ENCODE measurements at places on chromosomes 13 and 19.
A peak's percentile ranks its signal among the peaks of the same experiment; 100 is the strongest.

DNA sequence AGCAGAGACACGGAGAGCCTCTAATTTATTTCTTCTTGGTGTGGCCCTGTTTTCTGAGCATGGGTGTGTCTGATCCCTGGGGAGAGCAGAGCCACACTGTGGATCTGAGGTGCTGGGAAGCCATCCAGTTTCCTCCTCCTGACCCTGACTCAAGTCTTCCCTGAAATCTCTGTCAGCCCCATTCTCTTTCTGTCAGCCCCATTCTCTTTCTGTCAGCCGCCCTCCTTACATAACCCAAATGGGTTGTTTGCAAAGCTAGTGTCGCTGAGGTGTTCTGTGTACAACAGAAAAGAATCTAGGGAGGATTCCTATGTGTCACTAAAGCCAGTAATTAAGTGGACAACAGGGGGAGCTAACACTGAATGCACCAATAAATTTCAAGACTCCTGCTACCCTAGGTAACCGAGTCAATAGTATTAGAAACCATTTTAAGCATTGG is 50.2 kb downstream of the LRCH1 start:
- no peak for DNase-seq

DNA sequence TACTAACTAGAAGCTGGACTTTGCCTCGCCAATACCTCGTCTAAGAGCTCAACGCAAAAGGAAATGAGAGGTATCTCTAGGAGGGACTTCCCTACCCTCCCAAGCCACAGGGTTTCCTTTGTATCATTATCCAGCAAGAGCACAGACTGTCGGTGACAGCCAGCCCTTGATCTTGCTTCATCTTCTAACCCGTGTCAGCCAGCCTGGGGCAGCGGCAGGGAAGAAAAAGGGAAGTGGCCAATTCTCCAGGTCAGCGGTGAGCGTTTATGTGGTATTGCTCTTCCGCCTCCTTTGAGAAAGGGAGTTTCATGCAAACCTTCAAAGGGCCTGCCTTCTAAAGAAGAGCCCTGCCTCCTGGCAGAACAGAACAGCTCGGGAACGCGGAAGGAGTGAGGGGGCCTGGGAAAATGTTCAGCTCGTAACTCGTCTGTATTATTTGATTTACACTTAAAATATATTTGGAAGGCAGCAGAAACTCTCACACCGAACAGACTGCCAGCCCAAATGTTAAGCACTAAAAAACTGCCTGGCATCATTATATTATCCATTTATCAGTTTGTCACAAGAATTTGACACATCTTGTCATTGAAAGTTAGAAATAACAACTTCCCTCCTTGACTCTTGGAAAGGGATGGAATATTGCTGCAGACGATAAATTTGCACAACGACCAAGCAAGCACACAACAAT is 41.8 kb downstream of the EFNB2 start:
- no peak for DNase-seq

GRCh38 chr19:54271106-54271505 is 9.8 kb downstream of the LILRB2 start:
- DNase-seq: no peak

DNA sequence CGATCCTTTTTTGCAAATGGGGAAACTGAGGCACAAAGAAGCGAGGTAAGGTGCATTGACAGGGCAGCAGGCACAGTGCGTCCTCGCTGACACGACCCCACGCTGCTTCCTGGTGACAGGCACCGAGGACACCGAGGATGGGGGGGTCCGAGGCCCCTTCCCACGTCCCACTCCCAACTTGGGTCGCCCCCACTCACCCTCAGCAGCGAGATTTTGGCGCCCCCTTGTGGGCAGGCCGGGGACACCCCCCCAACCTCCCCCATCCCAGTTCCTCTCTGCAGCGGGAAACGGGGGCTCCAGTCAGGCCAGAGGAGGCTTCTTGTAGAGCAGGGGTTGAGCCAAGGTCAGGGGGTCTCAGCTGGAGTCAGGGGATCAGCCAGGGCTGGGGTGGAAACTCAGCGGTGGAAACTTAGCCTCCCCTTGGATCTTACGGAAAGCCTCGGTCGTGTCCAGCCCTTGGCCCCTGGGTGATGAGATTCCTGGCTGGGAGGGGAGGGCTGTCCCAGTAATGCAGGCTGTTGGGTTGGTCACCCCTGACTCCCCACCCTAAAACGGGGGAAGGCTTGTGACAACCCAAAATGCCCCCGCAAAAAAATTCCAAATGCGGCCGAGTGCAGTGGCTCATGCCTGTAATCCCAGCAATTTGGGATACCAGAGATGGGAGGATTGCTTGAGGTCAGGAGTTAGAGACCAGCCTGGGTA is 8.2 kb downstream of the SMIM24 start:
- DNase-seq: no peak

GRCh38 chr13:48574041-48574796 is 41.3 kb upstream of the RCBTB2 start:
- DNase-seq: no peak

- no peak for DNase-seq
Observed at GRCh38 chr13:50650592-50651504, 192.6 kb downstream of the DLEU7 start.

GRCh38 chr13:106369858-106370257 is 165.6 kb downstream of the EFNB2 start:
- no peak for DNase-seq

DNA sequence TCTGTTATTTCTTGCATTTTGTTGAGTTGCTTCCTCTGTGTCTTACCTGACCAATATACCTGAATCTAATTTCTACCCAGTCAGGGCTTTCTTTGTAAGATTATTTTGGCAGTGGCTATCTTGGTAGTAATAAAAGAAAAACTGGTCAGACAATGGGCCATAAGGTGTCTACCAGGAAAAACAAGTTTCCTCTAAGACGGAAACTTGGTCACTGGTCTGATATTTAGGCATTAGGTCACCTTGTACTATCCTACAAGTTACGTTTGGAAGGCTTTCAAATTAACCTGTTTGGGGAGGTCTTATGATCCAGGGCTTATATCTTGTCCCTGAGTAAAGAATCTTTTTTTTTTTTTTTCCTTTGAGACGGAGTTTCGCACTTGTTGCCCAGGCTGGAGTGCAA is 9.2 kb downstream of the ZNF823 start:
- no peak for DNase-seq

DNA sequence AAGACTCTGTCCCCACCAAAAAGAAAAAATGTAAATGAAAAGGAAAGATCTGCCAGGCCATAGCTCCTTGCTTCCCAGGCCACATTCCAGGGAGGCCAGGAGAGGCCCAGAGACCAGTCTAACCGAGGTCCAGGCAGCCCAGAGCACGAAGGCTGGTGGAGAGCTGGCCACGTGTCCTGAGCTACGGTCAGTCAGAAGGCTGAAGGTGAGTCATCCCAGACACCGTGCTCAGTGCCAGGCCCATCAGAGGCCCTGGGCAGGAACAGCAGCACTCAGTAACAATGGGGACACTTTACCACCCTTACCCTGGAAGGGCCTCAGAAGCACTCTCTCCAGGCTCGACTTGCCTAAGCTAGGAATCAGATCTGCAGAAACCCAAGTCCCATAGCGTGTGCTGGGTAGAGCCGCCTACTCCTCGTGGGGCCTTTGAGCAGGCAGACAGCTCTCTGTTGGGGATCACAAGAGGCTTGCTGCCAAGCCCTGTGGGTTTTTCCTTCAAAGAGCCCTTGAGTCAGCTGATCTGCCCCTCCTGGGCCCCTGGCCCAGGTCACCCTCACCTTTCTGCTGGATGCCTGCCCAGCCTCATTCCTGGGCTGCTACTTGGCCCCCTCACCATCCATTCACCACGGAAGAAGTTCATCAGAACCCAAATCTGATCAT is 11.6 kb upstream of the DNMT1 start:
- no peak for DNase-seq

GRCh38 chr13:85298387-85298924 is 500.8 kb downstream of the SLITRK6 start:
- DNase-seq: no peak

DNA sequence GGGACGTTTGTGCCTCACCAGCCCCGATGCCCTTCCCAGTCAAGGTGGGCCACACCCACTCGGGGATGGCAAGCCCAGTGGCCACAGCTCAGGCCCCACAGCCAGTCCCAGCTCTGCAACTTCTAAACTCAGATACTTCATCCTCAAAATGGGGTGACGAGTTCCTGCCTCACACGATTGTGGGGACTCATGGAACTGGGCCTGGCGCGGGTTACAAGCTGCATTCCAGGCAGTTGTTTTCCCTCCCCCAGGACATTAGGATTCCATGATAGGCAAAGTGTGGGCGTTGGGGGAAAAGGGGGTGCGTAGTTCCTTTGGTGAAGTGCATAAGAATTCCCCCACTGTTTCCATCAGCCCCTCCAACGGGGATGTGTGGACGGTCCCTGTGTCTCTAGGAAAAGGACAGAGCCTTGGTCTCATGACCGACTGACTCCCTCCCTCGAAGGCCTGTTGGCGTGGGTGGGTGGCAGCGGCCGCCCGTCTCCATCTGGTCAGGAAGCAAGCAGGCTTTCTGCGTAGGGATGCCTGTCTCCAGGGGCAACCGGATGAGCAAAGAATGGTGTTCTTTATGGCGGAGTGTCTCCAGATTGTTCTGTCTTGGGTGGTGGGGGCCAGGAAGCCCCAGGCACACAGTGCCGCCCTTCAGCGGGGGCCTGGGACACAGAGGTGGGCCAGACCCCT is 21.1 kb upstream of the NPAS1 start:
- DNase-seq: no peak

DNA sequence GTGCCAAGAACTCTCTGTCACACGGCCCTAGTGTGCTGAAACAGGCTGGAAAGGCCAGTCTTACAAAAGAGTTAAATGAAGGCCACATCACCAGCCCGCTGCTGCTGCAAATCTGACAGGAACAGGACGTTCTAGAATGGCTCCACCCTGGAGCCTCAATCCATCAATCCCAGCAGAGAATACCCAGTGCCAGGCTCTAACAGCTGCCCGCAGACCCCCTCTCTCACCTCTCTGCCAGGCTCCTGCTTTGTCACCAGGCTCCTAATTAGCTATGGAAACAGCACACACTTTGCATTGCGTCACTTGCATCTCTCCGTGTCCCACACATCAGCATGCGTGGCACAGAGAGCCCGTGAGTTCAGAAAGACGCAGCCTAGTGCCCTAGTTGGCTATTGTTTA is 314.1 kb downstream of the FOXO1 start:
- no peak for DNase-seq

- no peak for DNase-seq
Observed at GRCh38 chr13:31866099-31866498, 126.8 kb downstream of the RXFP2 start.

DNA sequence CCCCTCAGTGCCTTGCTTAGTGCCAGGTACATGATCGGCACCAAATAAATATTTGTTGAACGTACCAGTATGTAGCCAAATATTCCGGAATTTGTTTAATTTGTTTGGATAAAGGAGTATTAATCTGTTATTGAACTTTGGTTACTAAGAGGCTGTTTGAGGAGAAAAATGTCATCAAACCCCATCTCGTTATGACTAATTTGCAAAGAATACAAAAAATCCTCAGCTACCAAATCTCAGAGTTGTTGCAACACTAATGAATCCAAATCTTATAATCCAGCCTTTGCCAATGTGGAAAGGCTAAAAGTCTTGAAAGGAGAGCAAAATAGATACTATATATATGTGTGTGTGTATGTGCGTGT is 79.5 kb downstream of the KLF5 start:
- DNase-seq: no peak

GRCh38 chr13:111626371-111627305 is 306.2 kb downstream of the TEX29 start:
- DNase-seq: peak; percentile 95

- no peak for DNase-seq
Observed at GRCh38 chr19:42153672-42154433, 21.6 kb upstream of the POU2F2 start.

GRCh38 chr13:30696278-30697176 is 38.8 kb upstream of the ALOX5AP start:
- no peak for DNase-seq

DNA sequence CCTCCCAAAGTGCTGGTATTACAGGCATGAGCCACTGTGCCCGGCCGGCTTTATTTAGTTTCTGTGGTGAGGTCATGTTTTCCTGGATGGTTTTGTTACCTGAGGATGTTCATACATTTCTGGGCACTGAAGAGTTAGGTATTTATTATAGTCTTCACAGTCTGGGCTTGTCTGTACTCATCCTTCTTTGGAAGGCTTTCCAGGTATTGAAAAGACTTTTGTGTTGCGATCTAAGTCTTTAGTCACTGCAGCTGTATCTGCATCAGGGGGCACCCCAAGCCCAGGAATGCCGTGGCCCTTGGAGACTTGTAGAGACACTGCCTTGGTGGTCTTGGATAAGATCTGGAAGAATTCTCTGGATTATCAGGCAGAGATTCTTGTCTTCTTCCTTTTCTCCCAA is 12.8 kb downstream of the BLOC1S3 start:
- no peak for DNase-seq

DNA sequence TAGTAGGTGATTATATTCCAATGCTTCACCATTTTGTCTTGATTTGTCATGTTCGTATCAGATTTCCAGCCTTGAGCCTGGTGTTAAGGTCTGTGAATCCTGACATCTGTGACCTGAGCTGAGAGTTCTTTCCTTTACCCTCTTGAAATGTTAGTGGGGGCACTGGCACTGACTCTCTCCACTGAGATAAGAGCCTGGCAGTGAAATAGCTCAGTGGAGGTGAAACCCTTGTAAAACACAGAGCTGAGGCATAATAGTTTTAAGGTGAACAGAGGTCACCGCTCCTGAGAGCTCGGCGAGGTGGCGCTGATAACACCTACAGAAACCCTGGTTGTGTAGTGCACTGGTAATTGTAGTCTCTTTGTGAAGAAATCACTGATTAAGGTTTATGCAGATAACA is 748.2 kb downstream of the DIAPH3 start:
- DNase-seq: no peak

DNA sequence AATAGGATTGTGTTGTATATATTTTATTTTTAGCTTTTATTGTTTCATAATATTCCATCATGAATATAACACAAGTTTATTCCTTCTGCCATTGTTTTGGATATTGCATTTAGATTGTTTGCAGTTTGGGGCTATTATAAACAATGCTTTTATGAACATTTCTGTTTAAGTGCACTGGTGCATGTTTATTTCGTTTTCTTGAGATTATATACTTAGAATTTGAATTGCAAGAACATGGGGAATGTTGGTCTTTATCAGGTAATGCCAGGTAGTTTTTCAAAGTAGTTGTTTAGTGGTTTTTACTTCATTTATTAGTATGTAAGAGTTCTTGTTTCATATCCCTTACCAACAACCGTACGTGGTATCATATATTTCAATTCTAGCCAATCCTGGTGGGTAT is 4.3 kb downstream of the LSM14A start:
- DNase-seq: no peak

GRCh38 chr13:28471421-28471820 is 23.5 kb downstream of the FLT1 start:
- no peak for DNase-seq

DNA sequence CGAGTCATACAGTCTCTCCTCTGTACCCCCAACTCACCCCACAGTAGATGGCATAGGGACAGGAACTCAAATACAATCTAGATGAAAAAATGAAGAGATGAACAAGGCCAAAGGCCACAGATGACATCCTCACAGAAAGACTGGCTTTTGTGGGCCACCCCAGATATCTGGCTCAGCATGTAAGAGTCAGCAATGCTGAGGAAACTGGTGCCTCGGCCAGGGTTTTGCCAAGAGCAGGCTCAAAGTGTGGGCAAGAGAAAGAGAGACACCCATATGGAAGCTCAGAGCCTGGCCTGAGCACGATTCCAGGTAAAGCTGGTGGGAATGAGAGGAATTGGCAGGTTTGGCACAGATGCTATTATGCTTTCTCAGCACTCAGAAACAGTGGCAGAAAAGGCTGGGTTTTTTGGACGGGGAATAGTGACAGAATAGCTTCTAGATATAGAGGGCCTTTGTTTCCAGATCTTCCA is 460.6 kb downstream of the FOXO1 start:
- DNase-seq: no peak
